ENCODE measurements at places on chromosomes 11 and 22.

DNA sequence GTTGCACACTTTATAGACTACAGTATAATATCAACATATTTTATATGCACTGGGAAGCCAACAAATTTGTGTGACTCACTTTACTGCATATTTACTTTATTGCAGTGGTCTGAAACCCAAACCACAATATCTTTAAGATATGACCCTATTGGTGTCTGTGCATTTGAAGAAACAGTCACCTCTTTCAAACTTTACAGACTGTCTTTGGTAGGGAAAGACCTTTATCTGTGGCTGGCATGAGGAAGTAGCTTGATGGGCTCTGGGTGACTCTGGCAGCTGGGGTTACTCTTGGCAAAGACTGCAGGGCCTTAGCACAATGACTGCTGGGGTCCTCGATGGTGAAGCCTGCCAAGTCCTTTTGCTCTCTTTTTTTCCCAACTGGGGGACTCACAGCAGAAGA is 21.3 kb upstream of the ABTB2 start:
- DNase-seq: no peak

GRCh38 chr11:130774703-130775102 is 141.6 kb downstream of the SNX19 start:
- no peak for DNase-seq

DNA sequence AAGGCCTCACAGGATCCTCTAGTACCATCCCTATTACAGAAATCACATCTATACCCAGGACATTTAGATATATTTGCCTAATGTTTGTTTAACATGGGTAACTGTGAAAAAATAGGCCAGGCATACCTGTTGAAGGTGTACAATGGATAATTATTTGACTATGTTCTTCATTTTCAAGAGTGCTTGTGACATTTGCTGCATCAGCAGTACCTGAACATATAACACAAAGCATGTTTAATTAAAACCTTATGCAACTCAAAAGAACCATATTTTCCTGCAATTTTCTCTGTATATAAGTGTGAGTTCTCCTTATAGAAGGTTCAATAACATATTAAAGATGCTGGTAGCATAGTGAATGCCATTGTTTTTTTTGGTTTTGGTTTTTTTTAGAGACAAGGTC is 8.5 kb upstream of the CCDC34 start:
- DNase-seq: no peak

DNA sequence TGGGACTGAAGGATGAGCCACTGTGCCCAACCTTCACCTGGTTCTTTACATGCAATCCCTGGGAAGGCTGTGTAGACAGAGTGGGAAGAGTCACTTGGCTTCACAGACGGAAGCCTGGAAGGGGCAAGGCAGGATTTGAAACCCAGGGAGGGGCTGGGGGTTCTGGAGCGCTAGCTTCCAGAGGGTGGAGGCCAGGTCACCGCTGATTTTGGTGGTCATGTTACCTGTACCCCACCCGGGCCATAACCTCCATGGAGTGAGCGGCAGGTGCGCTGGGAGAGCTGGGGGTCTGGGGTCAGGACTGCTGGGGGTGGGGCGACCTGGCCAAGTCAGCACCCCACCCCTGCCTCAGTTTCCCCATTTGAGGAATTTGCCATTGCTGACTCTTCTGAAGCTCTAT is 38.3 kb downstream of the PDGFB start:
- DNase-seq: no peak

DNA sequence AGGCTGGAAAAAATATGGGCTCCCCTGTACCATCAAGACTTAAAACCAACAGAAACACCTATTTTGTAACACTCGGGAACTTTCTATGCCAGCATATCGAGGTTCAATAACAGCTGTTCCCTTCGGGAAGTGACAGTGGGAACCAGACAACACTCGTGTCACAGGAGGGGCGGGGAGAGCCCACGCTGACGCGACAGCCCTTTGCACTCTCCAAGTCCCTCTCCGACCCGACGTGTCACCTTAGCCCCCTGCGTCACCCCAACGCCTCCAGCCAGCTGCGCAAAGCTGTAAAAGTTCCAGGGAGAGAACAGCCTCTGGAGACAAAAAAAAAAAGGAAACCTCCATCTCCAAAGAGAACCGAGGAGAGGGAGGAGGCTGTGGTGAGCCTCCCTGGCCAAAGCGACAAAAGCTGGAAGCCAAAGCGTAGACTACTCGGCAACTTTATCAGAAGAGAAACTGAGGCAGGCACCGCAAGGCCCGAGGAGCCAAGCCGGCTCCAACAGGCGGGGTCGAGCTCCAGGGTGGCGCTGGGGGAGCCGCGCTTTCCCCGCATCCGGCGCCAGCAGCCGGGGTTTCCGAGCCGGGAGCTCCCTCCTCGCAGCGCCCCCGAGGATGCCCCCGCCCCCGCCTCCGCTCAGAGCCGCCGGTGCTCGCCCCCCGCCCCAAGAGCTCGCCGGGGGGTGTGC is 751 bp downstream of the ARFGAP3 start:
- DNase-seq: peak; percentile 78

- no peak for DNase-seq
Measured at GRCh38 chr11:120384476-120384875, 48.3 kb downstream of the ARHGEF12 start.

- DNase-seq: no peak
Measured at GRCh38 chr11:115501502-115501892, 2.7 kb downstream of the CADM1 start.

DNA sequence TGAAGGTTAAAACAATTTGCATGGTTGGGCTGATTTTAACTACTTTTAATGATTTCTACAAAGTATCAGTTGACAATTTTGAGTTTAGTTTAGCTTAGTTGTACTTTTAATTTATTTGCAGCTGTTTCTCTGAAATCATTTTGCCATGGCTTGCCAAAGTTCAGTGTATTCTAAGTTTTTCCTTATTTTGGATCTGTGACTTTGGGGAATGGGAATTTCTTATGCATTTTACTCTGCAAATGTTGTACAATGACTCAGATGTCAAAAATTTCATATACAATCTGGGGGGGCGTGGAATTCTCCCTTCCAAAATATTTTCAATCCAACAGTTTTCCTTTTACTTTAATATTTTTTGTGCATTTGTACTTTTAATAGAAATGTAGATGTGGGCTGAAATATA is 8.9 kb upstream of the DCHS1 start:
- no peak for DNase-seq
